ENCODE measurements at places on chromosomes 5 and 9. TPM values are rescaled to one million over a fixed set of nuclear protein-coding genes. Genes with fewer than 3 reads are reported as not detected.

FSTL4 gene
- 0.11 TPM for total RNA-seq

SOWAHA gene
- total RNA-seq = not detected

CDX1 gene
- total RNA-seq = not detected

SYK gene
- total RNA-seq = 41.3 TPM

SLC36A3 gene
- total RNA-seq = not detected

ADGRD2 gene
- not detected for total RNA-seq

ST8SIA4 gene
- 4.5 TPM for total RNA-seq

FLT4 gene
- 6.0 TPM for total RNA-seq

GRCh38 chr5:1333986-1334385 lies 10.9 kb downstream of the CLPTM1L start:
- DNase-seq = no peak

DNA sequence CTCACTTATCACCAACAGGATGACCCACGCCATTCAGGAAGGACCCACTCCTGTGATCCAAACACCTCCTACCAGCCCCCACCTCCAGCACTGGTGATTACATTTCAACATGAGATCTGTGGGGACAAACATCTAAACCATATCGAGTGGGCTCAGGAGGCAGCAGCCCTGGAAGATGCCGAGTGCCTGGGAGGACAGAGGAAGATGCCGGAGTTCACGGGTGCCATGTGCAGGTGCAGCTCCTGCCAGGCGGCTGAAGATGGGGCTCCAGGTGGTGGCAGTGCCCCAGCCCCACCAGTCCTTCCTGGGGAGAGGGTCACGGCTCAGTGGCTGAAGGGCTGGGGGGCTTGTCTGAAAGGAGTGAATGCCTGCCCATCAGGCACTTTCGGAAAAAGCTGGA lies 6.1 kb upstream of the CEP72 start:
- no peak for DNase-seq
